ENCODE measurements at places on chromosomes 4 and X.

DNA sequence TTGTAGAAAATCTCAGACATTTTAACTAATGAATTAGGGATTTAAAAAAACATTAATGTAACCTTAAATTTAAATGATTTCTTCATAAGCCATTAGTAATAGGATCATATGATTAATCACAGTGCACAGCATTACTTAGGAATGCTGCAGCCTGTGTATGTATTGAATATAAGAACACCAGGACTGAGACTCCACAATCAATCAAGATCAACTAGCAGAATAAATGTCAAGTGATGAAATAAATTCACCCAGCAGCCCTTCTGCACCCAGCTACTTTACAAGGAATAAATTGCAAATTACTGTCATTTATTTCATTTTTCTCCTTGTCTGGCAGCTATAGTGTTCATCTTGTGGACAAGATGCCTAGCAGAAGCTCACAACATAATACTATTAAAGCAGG lies 46.5 kb downstream of the NEIL3 start:
- DNase-seq = no peak

DNA sequence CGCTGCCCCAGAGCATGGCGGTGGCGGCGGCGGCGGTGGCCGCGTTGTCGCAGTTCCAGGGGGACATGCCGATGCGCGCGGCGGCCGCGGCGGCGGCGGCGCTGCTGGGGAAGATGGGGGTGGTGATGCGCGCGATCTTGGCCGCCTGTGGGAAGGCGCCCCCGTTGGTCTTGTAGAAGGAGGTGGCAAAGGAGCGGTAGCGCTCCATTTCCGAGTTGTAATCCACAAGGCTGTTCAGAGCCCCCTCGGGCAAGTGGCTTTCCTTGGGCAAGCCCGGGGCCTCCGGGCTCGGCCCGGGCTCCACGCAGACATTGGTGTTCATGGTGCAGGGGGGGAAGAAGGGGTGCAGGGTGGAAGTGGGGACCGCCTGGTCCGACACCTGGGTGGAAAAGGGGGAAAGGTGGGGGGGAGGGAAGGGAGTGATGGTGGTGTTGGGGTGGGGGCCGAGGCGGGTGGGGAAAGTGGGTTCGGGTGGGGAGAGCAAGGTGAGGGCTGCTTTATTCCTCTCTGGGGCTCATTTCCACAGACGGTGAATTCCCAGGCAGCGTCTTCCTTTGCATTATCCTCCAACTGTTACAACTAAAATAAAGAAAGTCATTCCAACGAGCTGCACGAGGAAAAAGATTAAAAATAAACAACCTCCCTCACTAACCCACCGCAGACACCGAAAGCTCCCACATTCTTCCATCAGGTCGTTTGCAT lies 3.1 kb downstream of the CXXC4 start:
- DNase-seq = no peak

- peak; percentile 3 for DNase-seq
Observed at GRCh38 chr4:17613761-17614415, 553 bp upstream of the MED28 start.

DNA sequence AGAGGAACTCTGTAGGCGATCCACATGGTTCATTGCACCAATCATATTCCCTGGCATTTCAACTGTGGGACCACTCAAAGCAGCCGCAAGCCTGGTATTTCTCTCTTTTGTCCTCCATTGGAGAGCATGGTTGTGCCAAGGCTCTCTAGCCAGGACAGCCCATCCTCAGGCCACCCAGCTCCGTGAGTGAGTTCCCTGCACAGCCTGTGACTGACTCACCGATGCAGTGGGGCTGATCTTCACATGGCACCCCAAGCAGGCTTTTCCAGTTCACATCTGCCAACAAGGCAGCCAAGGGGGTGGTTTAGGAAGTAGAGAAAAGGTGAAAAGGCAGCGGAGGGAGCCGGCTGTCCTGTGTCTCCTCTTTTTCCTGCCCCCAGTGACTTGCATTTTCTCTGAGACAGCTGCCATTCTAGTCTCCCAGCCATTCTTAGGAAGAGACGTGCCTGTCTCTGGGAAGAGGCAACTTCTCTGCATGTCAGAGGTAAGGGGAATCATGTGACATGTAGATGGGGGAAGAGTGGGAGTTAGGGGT lies 69.2 kb downstream of the MID1IP1 start:
- no peak for DNase-seq

DNA sequence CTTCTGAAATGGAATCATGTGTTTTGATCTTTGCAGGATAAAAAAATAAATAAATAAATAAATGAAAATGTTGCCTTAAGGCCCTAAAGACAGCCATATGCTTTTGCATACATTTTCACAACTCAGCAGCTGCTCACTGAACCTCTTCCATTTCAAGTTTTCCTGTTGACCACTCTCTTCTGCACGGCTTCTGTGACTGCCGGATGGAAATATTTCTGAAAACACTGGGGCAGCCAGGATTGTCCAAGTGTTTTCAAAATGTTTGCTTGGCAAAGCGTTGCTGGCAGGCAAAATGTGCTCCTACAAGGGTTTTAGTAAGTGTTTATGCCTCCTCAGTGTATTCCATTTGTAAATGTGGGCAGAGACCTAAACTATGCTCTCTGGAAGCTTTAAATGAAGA lies 208.1 kb upstream of the IL1RAPL1 start:
- no peak for DNase-seq

DNA sequence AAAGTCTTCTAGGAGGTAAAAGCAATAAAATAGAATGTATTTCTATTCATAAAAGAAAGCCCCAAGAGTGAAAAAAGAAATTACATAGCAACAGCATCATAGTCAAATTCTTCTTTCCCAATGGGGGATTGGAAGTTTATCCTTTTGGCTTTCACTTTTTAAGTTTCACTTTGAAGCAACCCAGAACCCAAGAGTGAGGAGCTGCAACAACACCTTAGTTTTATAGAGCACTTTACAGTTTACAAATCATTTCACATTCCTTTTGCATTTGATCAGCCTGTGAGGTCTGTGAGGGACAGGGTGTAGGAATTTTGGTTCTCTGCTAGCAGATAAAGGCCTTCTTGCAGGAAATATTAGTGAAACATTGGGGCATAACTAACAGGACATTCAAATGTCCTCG lies 112.0 kb upstream of the NDP start:
- DNase-seq = no peak

All from stimulated activated CD4-positive, alpha-beta T cell treated with anti-CD3 and anti-CD28 coated beads, Interleukin-1b, Interleukin-23, amount 100 ng/mL, for 1 hour (primary cell).